ENCODE measurements at places on chromosomes 5 and 9.

- DNase-seq = peak; percentile 61
These were observed 429.5 kb downstream of the DTWD2 start for GRCh38 chr5:118558871-118559270.

DNA sequence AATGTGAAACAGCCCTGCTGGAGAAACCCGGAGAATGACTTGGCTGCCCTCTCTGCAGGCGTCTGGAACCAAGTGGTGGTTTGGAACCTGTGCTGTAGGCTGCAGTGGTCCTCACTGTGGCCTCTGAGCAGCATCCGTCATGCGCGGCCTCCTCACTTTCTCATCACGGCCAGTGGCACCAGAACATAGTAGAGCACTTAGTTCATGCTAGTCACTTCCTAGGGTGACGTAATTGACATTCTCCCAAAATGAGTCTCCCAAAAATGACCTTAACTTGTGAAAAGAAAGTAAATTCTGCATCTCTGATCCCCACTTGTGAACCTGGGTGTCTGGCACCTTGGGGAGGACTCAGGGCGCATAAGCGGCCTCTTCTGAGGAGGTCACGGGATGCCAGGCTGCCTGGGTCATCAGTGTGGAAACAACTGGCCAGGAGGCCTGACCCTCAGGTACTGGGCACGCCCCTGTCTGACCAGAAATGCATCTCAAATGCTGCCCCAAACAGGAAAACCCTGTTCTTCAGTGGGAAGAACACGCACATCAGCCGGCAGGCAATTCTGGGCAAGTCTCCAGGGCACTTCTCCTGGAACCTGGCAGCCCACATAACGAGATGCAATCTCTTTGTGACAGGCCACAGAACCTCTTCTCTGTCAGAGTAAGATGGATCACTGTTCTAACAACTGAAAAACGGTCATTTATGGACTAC, 36.6 kb upstream of the SPTLC1 start:
- DNase-seq = peak; percentile 61

GRCh38 chr9:130640681-130641080, 23.7 kb upstream of the PRDM12 start:
- DNase-seq = no peak

DNA sequence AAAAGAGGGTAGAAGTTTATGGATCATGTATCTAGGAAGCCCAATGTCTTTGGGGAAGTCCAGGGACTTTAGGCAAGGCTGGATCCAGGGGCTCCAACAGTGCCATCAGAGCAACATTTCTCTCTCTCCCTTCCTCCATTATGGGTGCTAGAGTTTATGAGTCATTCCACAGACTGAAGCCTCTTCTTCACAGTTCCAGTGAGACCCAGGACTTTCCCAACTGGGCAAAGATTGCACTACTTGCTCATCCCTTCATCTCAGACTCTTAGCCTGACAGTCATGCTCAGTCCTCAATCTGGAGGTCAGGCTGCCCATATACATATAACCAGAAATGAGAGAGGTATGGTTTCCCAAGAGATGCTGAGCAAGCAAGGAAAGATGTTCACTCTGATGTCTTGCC, 110.7 kb downstream of the FEM1C start:
- no peak for DNase-seq

DNA sequence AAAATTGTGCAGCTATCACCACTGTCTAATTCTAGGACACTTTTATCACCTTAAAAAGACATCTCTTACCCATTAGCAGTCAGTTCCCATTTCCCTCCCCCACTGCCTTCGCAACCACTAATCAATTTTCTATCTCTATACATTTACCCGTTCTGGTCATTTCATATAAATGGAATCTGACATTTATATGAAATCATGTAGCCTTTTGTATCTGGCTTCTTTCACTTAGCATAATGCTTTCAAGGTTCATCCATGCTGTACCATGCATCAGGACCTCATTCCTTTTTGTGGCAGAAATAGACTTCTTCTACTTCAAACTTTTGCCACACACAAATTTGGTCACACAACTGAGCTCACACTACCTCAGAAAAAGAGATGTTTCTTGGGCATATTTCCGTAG, 32.2 kb downstream of the FRMPD1 start:
- DNase-seq = no peak

DNA sequence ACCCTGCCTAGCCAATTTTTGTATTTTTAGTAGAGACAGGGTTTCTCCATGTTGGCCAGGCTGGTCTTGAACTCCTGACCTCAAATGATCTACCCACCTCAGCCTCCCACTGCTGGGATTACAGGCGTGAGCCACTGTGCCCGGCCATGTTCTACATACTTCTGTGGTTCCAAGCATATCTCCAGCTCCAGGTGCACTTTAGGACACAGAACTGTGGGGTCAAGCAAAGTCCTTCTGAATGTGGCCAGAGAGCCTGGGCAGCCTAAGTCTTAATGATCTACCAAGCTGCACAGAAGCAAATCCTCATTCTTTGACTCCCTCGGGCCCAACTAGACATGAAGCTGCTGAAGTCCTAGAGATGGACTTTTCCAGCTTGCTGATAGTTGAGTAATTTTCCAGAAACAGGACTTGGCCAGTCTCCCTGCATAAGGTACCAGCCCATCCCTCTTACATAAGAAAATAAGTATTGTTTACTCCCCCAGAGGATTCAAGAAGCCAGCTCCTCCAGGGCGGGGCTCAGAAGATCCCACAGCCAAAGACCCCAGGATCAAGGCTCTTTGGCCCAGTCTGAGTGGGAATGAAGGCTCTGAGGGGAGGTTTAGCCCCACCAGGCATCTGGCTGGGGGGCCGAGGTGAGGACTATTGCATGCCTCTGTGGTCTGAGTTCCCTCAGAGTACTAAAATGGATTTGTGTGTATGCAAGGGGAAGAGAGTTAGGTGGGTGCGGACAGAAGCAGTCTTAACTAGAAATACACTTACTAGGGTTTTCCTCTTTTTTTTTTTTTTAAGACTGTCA, 8.7 kb downstream of the CLTB start:
- DNase-seq = no peak
